Stomach (tissue), 19 donors: ENCODE measurements at places on chromosomes 6 and 20.
A peak's percentile ranks its signal among the peaks of the same experiment; 100 is the strongest.

- no peak for DNase-seq
Observed at GRCh38 chr6:104640150-104640700, 219.5 kb downstream of the HACE1 start.

DNA sequence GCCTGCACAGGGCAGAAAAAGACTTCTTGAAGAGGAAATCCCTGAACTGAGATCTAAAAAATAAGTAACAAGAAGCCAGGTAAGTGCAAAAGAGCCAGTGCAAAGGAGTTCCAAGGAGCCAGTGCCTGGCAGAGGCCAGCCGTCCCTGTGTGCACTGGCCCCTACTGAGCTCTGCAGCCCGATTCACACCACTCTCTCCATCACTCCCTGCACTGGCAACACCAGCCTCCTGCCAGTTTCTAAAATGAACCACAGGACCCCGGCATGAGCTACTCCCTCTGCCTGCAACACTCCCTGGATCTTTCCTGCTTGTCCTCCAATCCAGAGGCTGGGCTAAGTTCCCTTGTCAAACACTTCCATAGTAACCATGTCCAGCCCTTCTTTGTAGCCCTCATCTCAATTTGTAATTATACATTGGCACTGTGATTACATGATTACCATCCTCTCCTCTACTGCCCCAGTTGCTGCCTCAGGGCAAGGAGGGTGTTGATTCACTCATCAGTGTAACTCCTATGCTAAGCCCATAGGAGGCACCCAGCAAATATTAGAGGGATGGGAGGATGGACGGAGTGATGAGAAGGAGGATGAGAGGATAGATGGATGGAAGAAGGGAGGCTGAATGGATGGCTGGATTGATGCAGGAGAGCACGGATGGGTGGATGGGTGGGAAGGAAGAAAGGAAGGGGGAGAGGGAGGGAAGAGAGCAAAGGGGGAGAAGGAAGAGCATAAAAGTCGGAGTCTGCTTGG, 49.3 kb downstream of the SIRPA start:
- no peak for DNase-seq

DNA sequence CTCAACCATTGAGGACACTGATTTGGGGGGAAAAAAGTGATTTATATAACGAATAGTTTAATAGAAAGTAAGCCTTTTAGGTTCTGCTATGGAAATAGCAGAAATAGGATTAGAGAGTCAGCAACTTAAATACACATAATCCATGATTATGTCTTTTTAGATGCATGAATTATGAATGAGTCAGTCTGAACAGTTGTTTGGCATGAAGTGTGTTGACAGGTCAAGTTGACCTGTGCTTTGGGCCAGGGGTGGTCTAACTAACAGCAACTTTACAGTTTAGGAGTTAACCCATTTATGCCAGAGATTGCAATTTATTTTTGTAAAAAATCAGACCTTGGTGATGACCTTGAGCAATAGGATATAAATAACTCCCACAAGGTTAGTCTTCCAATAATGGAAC, 191.3 kb downstream of the MTFR2 start:
- DNase-seq = no peak

DNA sequence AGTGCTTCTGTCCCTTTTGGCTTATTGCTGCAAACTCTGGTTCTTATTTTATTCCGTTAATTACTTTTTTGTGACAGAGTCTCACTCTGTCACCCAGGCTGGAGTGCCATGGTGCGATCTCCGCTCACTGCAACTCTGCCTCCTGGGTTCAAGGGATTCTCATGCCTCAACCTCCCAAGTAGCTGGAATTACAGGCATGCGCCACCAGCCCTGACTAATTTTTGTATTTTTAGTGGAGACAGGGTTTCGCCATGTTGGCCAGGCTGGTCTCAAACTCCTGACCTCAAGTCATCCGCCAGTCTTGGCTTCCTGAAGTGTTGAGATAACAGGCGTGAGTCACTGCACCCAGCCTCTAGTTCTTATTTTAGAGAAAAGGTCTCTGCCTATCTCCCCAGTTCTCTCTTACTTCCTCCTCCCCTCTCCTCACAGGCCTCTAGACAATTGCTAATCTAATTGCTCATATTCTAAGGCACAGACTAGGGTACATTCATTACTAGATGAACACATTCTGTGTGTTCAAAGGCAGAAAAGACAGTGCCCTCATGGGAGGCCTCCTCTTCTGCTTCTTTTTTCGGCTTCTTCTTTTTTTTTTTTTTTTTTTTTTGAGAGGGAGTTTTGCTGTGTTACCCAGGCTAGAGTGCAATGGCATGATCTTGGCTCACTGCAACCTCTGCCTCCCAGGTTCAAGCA, 27.0 kb downstream of the EDEM2 start:
- peak; percentile 16 for DNase-seq

DNA sequence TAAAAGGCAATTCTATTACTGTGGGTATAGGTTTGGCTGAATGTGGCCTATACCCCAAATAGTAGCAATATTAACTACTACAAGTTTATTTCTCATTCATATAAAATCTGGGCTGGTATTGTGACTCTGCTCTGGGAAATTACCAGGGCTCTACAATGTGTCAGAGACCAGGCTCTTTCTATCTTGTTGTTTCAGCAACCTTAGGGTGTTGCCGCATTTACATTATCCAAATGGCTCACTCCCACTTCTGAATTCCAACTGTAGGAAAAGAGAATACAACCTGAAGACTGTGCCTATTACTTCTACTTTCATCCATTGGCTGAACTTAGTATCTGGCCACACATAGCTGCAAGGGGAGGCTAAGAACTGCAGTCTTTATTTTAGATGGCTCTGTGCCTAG, 106.7 kb upstream of the CENPW start:
- no peak for DNase-seq

DNA sequence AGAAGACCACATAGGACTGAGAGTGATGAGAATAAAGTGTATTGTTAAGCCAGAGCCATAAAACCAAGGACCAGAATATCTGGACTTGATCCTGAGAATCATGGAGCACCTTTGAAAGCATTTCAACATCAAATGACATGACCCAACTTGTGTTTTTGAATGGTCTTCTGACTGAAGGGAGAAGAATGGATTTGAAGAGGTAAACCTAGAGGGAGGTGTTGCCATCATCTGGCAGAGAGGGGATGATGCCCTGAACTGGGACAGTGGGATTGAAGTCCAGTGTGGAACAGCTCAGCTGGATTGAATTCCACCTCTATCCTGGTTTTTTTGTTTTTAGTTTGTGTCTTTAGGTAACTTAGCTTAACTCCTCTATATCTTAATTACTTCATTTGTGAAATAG, 570.0 kb downstream of the TBC1D32 start:
- no peak for DNase-seq

- no peak for DNase-seq
Observed at GRCh38 chr6:27263886-27264285, 16.4 kb downstream of the PRSS16 start.

DNA sequence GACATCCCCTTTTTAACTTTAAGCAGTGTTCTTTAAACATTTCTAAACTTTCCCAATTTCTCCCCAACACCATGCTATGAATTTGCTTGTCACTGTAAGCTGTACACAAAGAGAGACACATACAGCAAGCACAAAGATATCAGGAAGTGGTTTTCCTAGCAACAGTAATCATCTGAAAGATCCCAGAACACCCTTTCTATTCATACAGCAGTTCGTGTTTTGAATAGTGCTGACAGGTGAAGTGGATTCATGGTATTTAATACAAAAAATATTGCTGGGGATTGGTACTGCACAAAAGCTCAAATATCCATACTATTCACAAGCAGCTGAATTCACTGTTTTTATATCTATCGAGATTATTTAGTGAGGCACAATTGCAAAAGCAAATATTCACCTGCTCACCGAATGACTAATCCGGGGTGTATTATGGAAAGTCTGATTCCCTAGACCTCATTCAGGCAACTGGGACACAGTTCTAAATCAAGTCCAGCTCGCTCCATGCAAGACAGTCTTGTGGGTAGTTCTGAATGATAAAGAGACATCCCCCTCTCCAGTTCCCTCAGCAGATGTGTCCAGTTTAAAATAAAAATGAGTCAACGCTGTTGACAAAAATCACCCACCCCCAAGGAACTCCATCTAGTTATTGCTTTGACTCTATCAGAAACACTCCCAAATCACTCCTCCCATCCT, 107.1 kb upstream of the TSHZ2 start:
- no peak for DNase-seq

DNA sequence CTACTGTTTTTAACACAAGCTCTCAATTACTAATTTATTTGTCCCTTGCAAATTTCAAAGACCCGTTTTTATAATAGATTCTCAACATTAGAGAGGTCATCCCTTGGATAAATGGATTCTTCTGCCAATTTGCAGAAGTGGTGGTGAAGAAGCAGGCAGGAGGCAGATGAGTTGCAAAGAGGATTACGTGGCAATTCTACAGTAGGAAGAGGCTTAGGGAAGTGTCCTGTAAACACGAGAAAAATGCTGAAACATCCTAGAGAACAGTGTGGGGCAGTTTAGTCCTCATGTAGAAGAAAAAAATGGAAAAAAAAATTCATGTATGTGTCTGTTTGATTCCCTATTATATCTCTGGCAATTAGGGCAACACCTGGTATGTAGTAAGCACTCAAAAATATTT, 87.6 kb downstream of the BMP2 start:
- DNase-seq = no peak

- DNase-seq = peak; percentile 17
Observed at GRCh38 chr6:15736297-15736696, 73.5 kb upstream of the DTNBP1 start.

GRCh38 chr6:37686111-37686510, 11.6 kb downstream of the MDGA1 start:
- DNase-seq = no peak

DNA sequence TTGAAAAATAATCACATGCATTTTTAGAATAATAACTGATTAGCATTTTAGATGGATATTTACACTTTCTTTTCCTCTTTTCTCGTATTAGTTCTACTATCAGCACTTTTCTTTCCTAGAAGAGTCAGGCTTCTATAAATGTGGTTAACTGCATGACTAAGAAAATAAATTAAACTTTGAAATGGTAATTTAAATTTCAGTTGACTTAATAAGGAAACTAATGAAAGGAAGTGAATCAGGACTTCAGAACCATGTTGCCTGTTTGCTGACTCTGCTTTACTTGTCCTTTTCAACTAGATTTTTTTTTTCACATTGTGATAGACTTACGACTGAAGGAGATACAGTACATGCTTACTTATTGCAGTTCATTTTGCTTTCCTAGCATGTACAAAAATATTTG, 1258.2 kb upstream of the EYS start:
- no peak for DNase-seq

DNA sequence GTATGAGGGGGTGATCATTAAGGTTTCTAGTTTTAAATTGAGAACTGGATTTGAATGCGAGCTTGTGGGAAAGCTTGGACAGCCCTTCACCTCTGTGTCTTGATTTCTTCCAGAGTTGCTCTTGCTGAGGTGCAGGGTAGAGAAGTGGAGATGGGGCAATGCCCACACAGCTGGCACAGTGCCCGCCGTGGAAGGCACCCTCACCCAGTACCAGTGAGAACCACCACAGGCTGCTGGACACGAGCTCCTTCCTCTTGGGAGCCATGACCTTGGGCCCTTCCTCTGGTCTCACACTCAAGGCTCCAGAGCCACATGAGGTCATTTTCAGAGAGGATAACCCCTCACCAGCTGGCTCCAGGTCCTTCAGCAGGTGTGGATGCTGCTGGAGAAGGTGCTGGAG, 67.3 kb downstream of the DACT2 start:
- DNase-seq = no peak

GRCh38 chr20:3798908-3799248, 2.8 kb downstream of the CDC25B start:
- no peak for DNase-seq

- no peak for DNase-seq
Observed at GRCh38 chr6:53344969-53345368, 3.8 kb downstream of the ELOVL5 start.

GRCh38 chr6:114151064-114151690, 180.2 kb upstream of the HDAC2 start:
- DNase-seq = no peak

DNA sequence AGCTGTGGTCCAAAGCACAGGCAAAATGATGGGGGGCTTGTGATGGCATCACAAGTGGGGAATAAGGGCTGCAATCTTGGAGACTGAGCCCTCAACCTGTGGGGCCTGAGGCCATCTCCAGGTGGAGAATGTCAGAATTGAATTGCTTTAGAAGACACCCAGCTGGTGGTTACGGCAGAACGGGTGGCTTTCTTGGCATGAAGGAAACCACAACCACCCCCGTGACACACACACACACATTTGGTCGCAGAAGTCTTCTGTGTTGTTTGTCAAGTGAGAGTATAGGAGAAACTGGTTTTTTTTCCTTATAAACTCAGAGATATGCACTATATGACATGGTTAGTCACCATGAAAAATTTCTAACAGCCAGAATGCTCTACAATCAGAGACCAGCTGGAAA, 139.5 kb upstream of the CDH4 start:
- no peak for DNase-seq

- DNase-seq = no peak
Observed at GRCh38 chr6:110337486-110337885, 20.7 kb downstream of the METTL24 start.

- no peak for DNase-seq
Observed at GRCh38 chr6:72588155-72588554, 33.7 kb upstream of the KCNQ5 start.

GRCh38 chr20:63602321-63602720, 24.6 kb downstream of the GMEB2 start:
- no peak for DNase-seq

GRCh38 chr6:157943249-157943963, 38.3 kb upstream of the SYNJ2 start:
- no peak for DNase-seq

DNA sequence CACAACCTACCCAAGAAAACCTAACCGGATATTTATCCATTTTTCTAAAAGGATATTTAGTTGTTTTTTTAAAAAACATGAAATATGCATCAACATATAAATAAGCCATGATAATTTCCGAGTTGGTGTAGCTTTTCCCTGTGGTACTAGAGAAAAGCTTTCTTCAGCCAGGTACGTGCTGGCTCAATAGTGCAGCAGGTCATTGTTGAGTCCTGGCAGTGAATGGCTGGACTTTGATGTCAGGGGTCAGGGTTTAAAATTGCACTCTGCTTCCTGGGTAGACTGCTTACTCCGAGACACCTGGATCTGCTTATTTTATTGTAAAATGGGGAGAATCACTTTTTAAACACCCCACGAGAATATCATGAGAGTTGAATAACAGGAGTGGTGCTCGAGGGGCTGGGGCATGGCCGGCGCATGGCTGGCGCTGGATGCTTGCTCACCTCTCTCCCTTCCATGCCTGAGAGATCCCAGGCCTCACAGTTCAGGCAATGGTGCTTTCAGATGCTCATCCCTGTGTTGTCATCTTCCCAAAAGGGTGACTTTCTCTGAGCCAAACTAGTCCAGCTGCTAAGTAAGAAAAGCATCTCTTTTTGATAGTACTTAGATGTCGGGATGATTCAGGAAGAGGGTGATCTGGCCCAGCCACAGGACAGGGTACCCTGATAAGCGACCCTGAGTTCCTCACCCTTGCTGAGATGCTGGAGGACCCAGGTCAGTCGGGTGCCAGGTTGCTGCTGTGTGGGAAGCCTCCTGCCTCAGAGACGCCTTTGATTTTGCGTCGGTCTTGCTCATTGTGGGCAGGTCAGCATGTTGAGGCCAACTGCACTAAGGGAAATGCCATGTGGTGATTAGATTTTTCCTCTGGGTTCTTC, 269.1 kb upstream of the FOXQ1 start:
- DNase-seq = no peak
